ENCODE measurements at places on chromosomes 4 and X. TPM values are rescaled to one million over a fixed set of nuclear protein-coding genes. Genes with fewer than 3 reads are reported as not detected.

GRCh38 chr4:10245751-10246150 is 129.2 kb upstream of the WDR1 start:
- no peak for DNase-seq

DNA sequence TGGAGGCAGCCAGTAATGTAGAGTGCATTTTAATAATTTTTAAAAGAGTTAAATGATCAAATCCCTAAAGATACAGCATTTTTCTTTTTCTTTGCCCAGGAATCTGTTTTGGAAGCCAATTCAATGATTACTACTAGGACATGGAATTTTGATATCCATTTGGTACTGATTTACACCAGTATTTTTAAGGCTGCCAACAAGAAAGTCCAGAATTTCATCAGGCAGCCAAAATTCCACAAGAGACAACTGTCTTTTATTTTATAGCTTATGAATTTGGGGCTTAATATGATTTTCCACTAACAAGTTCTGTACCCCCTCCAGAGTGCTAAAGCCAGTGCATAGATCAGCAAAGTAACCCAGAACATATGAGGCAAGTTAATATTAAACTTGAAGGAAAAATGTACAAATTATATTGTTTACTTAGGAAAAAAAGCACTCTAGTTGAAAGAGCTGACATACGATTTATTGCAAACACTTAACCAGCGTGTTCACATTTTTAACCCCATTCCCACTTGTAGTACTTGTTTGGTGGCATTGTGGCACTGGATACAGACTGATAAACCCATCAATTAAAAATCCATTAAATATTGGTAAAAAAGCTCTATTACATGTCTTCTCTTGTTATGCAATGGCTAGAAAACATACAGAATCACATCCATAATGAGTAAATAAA is 259.7 kb downstream of the DCHS2 start:
- no peak for DNase-seq

Gene LGI2
- total RNA-seq = 0.56 TPM

DNA sequence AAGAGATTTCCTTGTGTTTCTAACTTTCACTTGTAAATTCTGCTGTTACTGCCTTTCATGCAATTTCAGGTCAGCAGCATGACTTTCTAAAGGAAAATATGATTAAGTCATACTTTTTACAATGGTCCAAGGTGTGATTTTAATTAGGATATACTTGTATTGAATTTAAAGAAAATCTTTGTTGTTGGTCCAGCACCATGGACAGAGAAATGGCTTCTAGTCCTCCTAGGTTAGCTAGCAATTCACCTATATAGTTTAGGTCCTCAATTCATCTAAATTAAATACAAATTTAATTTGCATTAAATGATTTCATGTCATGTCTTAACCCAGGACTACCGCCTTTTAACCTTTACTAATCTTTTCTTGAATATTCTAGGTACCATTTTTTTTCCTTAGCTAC is 304.9 kb upstream of the RPS6KA3 start:
- peak; percentile 13 for DNase-seq

GRCh38 chrX:124223524-124223923 is 108.9 kb upstream of the TEX13D start:
- DNase-seq = peak; percentile 40

DNA sequence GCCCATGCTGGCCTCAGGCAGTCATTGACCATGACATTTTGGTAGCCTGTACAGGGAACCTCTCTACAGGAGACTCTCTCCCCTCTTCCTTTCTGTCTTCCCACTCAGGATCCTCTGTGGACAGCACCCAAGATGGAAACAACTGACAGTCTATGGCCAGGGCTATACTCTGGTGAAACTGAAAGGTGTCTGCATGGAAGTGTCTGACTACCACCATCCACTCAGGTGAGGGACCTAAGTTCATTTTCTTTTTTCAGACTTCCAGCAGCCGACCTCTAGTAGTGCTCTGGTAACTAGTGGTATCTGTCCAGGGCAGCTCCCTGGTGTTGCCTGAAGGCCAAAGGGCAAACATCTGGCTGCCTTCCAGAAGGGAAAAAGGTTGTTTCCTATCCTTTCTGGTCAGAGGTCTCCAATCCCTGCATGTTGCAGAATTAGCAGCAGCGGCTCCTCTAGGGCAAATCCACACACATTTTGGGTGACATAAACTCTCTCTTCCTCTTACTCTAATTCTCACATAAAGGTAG is 804.5 kb downstream of the C4orf33 start:
- no peak for DNase-seq

Gene CENPVL3
- 6.2 TPM for total RNA-seq

Gene SAT1
- total RNA-seq = 168 TPM

GRCh38 chrX:71536285-71536684 is 3.4 kb downstream of the OGT start:
- DNase-seq = no peak

- no peak for DNase-seq
Measured at GRCh38 chr4:8586671-8587468, 5.7 kb upstream of the CPZ start.

- DNase-seq = no peak
Measured at GRCh38 chr4:185717377-185717741, 94.6 kb downstream of the SORBS2 start.

Gene BTC
- total RNA-seq = 0.81 TPM

- no peak for DNase-seq
Measured at GRCh38 chrX:41332005-41332404, 2.0 kb upstream of the DDX3X start.

Gene MAGEC3
- total RNA-seq = not detected

DNA sequence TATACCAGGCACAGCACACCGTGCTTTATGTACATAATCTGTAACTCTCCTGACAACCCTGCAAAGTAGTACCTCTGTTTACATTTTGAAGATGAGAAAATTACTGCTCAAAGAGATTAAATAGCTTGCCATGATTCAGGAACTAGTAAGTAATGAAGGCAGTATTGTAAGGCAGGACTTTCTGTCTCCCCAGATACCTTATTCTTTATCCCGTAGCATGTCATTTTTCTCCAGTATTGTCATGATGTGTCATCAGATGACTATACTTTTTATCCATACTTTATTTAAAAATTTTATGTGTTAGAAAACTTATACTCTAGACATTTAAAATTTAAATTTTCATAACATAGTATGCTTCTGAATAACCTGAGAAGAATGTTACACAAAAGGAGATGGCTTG is 188.3 kb upstream of the NUDT6 start:
- no peak for DNase-seq

DNA sequence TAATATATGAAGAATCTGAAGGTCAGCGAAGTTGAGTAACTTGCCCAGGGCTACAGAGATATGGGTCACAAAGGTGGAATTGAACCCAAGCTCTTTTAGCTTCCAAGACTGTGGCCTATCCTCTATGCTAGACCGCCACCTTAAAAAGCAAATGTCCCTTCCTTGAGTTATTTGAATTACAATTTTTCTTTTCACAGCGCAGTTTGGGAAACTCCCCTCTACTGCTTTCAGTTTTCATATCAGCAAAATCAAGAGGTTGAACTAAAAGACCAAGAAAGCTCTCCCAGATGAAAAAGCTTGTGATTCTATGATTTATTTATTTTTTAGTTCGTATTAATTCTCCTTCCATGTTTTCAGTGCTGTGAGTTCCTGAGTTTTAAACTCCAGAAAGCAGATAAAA is 174.5 kb upstream of the C1QTNF7 start:
- DNase-seq = no peak

Gene POF1B
- not detected for total RNA-seq

Gene SMARCAD1
- total RNA-seq = 66.6 TPM

DNA sequence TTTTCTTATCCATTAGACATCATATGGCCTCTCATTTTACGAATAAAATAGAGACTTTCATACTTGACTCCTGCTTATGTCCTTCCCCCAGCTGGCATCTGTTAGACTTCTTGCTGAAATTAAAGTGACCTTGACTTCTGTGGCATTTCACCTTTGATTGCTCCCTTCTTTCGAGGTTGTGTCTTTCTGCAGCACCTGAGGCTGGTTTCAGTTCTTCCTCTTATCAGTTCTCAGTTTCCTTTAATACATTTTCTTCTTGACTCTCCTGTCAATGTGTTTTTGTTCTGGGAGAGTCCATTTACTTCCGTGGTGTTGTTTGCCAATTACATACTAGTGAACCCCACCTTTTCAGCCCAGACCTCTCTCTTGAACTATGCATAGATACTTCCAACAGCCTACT is 81.6 kb downstream of the RBPJ start:
- DNase-seq = no peak
